Body of pancreas (tissue), 4 donors: ENCODE measurements at places on chromosomes 3 and 15. TPM values are rescaled to one million over a fixed set of nuclear protein-coding genes. Genes with fewer than 3 reads are reported as not detected.

Gene PRSS50
- 3.1 TPM for total RNA-seq

DNA sequence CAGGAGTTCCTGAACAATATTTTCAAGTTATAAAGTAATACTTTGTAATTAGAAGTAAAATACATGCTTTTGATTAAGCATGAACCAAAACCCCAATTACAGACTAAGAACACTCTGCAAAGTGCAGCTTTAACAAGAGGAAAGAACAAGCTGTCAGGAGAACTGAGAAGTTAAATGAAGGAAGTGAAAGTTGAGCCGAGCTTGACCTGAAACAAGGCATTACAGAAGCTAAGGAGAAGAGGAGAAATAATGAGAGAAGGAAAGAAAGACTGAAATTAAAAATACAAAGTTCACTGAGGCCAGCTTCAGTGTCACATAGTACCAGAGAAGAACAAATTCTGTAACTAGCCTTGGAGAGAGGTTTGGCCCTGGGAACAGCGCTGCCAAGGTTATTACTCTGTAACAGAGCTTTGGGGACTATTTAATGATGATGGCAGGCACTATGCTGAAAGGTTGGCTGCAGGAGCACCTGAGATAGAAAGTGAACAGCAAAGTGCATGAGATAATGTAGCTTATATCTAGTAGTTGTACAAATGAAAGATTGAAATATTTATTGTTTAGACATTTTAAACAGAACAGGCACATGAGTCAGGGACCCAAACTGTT is 241.9 kb upstream of the PEX5L start:
- DNase-seq = no peak

DNA sequence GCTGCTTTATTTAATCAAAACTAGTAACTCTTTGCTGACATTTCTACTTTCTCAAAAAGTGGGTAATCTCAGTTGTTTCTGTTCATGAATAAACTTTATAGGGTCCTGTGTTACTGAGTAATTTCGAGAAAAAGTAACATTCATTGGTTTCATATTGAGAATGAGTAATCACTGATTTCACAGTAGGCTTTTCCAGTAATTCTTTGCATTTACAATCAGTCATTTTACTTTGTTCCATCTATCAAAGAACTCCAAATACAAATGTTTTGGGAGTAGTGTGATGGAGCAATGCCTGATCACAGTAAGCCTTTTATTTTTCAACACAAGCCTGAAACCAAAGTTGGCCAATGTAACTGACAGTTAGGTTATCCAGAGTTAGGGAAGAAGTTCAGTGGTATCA is 353.6 kb downstream of the ULK4 start:
- DNase-seq = no peak

- no peak for DNase-seq
These were observed 2.5 kb downstream of the NT5DC2 start for GRCh38 chr3:52530918-52531826.

DNA sequence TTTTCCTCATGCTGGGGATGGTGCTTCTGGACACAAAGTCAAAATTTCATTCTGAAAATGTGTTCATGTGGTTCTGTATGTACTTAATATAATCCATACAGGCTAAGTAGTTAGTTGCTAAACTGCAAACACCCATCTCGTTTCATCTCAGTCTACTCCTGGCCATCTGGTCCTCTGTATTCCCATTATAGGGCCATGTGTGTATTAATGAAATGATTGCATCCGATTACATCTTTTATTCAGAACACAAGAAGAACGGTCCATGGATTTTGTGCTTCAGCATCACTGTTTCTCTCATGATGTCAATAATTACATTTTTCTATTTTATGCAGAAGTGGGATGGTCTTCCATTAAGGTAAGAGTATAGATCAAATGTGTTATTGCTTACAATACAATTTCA is 6.1 kb upstream of the GJD2 start:
- DNase-seq = no peak

- no peak for DNase-seq
These were observed 230.3 kb downstream of the MAGI1 start for GRCh38 chr3:65808407-65808806.

- DNase-seq = no peak
These were observed 150.8 kb downstream of the ZNF609 start for GRCh38 chr15:64611085-64611725.

GRCh38 chr3:112651516-112651915 is 10.6 kb upstream of the CCDC80 start:
- no peak for DNase-seq

Gene PLAAT1
- total RNA-seq = not detected

DNA sequence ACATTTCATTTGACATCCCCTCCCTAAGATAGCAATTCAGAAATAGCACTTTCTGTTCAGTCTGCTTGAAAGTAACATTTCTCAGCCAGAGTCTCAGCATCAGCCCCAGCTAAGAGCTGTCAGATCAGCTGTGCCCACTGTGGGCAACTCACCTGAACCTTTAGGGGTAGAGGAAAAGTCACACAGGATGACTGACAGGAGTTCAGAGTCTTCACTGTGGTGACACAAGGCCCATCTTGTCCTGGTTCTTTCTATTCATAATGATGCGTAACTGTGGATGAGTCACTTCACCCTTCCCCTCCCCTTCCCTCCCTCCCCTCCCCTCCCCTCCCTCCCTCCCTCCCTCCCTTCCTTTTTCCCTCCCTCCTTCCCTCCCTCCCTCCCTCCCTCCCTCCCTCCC is 96.1 kb upstream of the RASGRP1 start:
- DNase-seq = no peak

GRCh38 chr3:152745646-152746045 is 89.3 kb upstream of the P2RY1 start:
- no peak for DNase-seq

DNA sequence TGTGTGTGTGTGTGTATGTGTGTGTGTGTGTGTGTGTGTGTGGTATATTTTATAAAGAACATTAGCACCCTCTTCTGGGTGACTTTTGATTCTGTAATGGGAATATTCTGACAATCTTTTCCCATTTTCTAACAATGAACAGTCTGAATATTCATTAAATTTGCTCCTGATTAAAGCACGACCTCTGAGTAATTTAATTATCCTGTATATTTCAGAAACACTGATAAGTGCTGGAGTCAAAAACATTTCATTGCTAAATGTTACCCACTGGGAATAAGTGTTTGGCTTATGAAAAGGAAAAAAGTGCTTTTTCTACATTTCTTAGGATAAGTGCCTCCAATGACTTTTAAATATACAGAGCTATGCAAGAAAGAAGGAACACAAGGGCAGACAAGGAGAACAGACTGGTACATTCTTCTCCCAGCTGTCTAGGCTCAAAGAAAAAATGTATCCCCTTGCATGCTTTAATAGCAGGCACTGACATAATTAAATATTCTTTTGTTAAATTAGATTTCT is 32.3 kb upstream of the SYNPR start:
- DNase-seq = no peak

DNA sequence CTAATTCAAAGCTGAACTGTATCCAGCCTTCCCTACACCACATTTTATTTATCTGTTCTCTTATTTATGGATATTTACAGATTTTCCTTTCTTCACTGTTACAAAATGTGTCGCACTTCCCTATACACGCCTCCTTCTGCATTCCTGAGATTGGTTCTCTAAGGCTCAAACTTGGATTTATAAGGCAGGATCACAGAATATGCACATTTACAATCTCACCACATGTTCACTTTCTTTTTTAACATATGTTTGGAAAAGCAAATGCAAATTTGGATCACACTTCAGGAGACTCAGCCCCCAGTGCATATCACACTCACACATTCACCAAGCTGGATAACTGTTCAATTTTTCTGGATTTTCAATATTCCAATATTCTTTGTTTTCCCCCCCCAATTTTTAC is 31.8 kb upstream of the ARHGEF3 start:
- no peak for DNase-seq

Gene SLC9C1
- total RNA-seq = not detected

- no peak for DNase-seq
These were observed 216.8 kb downstream of the RSL24D1 start for GRCh38 chr15:54979964-54980363.

Gene SLC12A1
- not detected for total RNA-seq

DNA sequence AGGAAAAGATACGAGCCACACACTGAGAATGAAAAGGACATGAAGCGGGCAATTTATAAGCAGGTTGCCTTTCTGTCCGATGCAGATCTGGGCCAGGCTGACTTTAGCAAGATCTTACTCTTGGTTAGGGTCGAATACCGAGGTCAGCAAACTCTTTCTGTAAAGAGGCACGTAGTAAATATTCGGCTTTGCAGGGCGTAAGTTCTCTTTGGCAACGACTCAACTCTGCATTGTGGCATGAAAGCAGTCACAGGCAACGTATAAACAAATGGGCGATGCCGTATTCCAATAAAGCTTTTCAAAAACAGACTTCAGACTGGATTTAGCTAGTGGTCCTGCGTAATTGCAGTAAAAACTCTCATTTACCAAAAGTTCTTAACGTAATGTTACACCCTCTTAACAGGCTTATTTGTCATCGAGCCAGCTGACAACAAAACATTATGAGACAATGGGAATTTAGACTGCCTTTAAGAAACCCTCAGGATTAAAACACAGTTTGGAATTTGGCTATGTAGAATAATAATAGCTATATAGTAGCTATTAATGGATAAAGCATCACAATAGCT is 13.1 kb upstream of the RPL35A start:
- no peak for DNase-seq

DNA sequence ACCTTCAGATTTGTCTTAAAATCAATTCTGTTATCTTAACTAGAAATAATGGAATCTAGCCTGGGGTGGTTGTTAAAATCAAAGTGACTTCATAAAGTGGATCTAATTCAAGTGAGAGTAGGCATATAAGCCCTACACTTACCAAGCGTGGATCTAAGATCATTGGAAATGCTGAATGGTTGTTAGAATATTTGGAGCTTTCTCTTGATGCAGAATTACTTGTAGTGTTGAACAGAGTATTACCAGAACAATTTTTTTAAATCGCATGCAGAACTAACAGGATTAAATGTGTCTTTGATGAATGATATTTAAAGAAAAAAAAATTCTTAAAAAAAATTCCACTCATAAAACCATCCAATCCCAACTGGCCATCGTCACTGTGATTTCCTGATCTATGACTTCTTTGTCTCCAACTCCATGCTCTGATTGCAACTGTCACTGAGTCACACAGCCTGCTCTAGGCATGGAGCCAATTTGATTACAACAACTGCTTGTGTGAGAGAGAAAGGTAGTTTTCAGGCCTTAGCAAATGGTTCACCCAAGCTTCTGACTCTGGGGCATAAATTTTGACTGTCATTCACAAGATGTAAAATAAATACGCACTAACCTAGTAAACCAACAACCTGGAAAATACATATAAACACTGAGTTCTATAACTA is 25.9 kb upstream of the SPRED1 start:
- peak; percentile 33 for DNase-seq

Gene KNL1
- total RNA-seq = not detected

DNA sequence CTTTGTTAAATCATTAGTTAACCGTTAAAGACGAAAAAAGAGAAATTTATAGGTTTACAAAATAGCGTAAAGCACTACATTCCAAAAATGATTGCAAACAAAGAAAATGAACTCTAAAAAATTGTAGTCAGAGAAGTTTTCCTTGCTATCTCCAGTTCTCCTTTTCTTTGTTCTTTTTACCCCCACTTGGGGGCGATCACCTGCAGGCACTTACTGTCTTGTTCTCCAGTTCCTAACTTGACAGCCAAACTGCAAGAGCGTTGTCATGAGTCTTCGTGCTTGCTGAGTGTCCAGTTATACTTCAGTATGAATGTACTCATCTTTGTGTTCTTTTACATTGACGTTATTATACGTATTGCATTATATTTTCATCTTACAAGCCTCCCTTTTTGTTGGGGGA is 54.5 kb downstream of the CHD2 start:
- DNase-seq = no peak

GRCh38 chr15:38683382-38684242 is 119.0 kb upstream of the RASGRP1 start:
- peak; percentile 71 for DNase-seq

DNA sequence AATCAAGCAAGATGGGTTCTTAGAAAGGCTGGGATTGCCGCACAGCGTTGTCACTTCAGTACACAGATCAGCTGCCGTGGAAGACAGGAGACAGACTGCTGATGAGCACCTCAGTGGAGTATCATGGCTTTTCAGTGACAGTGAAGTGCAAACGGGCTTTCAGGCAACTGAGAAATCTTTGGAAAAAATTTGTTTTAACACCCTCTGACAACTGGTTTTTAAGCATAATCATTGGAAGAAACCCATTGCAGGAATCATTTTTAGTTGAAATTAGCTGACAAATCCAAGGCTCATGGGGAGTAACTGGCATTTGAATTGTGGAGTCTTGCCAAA is 418.8 kb downstream of the OTOL1 start:
- no peak for DNase-seq

Gene MAPKBP1
- 12.5 TPM for total RNA-seq

- DNase-seq = no peak
These were observed 60.8 kb downstream of the RIOX2 start for GRCh38 chr3:97911459-97911858.

DNA sequence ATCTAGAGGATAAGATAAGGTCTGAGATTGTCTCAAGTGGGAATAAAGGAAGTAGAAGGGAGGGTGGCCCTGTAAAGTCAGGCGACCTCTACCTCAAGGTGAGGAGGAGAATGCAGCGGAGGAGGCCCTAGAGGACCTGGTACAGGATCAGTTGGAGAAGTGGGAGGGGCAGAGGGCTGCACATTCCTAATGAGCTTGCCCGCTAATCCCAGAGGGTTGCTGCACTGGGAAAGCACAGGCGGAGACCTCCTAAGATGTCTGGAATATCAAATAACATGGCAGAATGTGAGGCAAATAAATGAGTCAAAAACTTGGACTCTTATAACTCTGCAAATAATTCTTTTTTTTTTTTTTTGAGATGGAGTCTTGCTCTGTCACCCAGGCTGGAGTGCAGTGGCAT is 30.2 kb upstream of the VPS8 start:
- no peak for DNase-seq

Gene ITIH1
- total RNA-seq = 4.4 TPM

DNA sequence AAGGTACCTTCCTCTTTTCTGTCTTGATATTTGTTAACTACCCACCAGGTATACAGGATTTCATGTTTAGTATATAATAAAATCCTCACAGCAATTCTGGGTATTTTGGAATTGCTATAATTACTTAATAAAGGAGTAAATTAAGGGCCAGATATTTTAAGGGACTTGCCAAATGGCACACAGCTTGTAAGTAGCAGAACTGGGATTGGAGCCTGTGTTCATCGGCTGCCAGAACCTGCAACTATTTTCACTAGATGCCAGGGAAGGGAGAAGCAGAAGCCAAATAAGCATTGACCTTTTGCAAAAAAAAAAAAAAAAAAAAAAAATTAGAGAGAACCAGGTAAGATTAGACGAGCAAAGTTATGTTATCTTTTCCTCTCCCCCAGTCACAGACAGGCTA is 683.3 kb upstream of the CADM2 start:
- no peak for DNase-seq

Gene HYAL3
- total RNA-seq = 0.99 TPM

DNA sequence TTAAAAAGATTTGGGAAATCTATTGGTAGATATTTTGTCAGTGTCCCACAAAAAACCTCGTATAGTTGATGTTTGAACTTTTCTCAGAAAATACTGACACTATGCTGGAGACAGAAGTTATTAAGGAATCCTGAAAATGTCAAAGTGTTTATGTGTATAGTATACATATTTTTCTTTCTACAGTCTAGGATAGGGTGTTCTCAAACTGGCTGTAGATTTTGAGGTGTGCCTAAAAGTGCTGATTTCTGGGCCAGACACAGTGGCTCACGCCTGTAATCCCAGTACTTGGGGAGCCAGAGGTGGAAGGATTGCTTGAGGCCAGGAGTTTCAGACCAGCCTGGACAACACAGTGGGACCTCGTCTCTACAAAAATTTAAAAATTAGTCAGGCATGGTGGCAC is 322.0 kb downstream of the NLGN1 start:
- DNase-seq = no peak

Gene MED12L
- 0.78 TPM for total RNA-seq

Gene TRPM1
- not detected for total RNA-seq

Gene NANOGP8
- total RNA-seq = not detected
